ENCODE measurements at places on chromosomes 11 and 22.

GRCh38 chr22:30261134-30261533 lies 5.5 kb downstream of the OSM start:
- no peak for DNase-seq

- no peak for DNase-seq
Measured at GRCh38 chr11:117950301-117950700, 21.1 kb upstream of the TMPRSS13 start.

- DNase-seq: no peak
Measured at GRCh38 chr22:25025491-25026400, 73.2 kb downstream of the KIAA1671 start.

GRCh38 chr22:32546496-32546895 lies 71.9 kb downstream of the FBXO7 start:
- DNase-seq: no peak

DNA sequence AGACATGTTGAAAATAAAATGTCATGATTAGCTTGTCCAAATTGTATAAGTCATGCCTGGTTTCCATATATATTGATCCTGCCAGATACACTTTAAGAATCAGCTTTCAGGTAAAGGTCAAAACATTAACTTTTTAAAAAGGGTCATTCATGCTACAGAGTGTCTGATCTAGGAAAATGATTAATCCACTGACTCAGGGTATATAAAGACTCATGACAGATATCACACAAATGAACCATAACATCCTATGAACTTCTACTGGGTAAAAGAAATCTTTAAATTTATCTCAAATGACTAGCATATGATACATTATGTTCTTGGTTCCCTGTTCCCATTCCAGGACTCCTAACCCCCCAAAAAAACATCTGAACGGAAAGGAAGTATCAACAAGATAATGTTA lies 11.7 kb downstream of the MRTFA start:
- DNase-seq: no peak

DNA sequence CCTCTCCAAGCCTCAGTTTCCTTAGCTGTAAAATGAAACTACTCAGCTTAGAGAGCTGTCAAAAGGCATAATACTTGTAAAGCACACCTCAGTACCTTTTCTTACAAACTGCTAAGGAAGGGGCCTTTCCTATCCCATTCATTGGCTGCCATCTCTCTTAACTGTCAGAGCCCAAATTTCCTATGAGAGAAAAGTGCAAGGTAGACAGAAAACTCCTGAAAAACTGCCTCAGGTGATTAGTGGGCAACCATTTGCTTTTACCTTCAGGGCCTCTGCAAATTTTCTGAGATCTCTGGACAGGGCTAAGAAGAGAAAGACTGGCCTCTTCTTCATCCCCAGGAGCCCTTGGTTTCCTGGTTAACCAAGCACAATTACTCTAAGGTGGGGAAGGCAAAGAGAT lies 13.8 kb downstream of the LARGE1 start:
- DNase-seq: no peak

DNA sequence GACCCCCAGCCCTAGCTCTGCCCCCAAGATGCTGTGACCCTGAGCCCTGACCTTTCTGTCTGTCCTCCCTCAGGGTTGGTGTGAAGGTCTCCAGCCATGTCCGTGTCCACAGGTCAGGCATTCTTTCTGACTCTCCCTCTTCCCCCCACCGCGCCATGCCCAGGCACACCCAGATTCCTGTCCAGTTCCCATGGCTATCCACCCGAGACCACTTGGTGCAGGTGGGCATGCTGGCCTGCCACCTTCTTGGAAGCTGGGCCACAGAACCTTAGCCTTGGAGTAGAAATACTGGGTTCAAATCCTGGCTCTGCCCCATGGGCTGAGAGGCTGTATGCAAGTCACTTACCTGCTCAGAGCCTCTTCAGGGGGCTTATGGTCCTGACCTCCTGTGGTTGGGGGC lies 2.3 kb upstream of the PLCB3 start:
- no peak for DNase-seq

DNA sequence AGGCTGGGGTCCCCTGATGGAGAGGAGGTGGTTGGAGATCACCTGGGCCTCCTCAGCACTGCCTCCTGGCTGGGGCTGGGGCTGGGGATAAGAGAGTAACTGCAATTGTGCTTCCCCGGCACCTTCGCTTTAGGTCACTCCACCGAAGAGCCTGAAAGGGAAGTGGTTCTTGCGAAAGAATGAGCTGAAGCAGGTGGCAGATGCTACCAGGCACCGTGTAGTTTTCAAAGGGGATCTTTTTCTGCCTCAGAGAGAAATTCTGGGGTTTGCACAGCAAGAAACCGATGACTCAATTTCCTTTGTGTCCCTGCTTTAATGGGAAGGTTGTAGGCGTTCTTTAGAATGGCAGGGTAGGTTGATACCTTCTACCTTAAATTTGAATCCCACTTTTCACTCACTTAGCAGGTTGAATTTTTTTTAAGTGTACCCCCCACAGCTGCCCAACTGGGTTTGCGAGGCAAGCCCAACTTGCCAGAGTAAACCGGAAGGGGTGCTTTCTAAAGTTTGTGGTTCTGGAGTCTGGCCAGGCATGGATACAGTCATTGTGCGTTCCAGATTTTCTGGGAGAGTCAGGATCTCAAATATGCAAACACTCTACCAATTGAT lies 5.3 kb downstream of the CD44 start:
- DNase-seq: peak; percentile 13

DNA sequence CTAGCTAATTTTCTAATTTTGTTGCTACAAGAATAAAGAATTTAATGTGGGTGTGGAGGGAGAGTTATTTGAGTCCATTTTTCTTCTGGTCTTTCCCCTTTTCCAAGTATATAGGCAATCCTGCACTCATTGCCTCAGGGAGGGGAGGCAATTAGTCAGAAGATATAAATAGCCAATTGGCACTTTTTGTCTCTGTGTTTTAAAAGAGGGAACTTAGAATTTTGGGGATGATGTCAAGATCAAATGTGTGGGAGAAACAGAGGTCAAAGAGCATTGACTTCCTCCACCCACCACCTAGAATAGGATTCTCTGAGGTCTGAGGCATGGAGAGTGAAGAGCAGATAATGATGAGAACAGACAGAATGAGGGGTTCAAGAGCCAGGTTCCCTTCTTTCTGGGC lies 120.3 kb upstream of the ZC3H12C start:
- no peak for DNase-seq

DNA sequence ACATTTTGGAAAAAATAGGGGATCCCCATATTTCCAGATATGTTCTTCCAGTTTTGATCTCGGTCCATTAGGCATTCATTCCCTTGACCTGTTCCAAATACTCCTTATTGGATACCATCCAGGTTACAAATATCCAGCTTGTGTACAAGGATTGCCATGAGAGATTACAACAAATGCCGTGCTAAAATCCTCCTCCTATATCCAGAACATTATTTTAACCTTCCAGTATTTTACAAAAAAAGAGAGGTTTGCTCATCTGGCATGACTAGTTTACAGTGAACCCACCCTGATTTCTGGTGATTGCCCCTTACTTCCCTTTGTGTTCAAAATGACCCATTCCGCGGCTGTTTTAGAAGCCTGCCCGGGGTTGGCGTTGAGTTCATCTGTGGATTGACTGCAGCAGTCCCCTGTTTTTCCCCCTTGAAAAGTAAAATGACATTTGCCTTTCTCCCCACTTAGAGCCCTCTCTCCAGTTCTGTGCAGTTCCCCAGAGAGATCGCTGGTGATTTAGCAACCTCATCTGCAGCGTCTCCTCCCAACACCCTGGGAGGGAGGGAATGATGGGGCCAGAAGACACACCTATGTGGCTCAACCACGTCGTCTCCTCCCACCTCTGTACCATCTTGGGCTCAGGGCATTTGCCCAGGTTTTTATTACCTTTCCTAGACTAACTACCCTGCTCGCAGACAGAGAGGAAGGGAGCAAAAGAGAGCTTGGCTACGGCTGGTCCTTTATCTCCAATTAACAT lies 73.6 kb downstream of the DSCAML1 start:
- no peak for DNase-seq

- no peak for DNase-seq
Measured at GRCh38 chr11:131190446-131190845, 180.0 kb upstream of the NTM start.

DNA sequence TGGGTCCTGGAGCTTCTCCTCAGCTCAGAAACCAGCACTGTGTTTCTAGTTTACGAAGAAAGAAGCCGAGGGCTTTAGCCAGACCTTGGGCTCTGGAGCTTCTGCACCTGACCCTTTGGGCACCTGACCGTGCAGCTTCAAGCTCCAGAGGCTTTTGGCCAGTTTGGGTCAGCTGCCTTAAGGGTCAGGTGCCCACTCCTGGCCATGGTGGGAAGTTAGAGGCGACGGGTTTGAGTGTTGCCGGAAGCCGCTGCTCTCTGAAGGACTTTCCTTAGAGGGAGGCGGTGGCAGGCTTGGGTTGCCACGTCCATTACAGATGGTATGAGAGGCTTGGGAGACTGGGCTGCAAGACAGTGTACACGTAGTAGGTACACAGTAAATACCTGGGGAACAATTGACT lies 52.3 kb downstream of the PISD start:
- no peak for DNase-seq

- DNase-seq: no peak
Measured at GRCh38 chr11:16184588-16184987, 171.8 kb downstream of the SOX6 start.

DNA sequence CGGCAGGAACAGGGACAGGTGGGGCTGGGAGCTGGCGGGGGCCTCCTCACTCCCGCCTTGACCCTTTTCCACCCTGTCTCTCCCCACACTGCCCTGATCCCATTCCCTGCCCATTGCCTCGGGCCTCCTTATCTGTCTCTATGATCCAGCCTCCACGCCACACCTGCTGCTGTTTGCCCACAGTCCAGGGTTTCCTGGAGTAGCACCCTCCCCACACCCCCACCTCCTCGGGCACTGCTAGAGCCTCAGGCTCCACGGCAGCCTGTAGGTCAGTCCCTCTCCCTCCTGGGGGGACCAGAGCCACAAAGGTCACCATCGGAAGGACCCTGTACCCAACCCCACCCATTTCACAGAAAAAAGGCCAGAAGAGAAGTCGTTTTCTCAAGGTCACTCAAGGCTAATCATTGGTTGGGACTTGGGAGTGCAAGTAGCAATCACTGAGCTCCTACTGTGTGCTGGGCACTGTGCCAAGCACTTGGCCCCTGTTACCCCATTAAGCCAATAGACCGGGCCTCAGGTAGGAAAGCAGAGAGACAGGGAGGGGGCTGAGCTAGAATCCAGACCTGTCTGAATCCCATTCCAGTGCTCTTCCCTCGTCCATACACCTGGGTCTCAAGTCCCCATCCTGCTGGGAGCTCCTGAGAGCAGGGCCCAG lies 71.8 kb downstream of the PDE2A start:
- no peak for DNase-seq

DNA sequence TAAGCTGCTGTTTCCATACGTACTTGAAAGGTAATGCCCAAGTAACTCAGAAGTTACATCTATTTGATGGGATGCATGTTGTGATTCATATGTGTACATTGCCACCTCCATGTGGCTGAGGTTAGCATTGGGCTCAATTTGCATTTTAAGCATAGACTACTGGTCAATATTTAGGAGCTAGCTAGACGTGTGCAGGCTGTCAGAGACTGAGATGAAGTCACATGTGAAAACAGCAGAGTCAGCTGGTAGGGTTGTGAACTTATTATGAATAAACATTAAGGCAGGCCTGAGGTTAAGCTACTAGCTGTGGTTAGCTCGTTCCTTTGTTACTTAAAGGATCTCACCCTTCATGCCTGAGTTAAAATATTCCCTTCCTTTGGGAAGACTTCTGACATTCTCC lies 114.5 kb upstream of the MTNR1B start:
- no peak for DNase-seq

- no peak for DNase-seq
Measured at GRCh38 chr11:10476342-10476741, 21.3 kb downstream of the AMPD3 start.

- no peak for DNase-seq
Measured at GRCh38 chr11:62026739-62027370, 59.4 kb upstream of the FTH1 start.

GRCh38 chr22:17831501-17832251 lies 57.4 kb upstream of the BID start:
- DNase-seq: no peak

- no peak for DNase-seq
Measured at GRCh38 chr11:2092956-2093412, 46.2 kb downstream of the IGF2 start.

- peak; percentile 12 for DNase-seq
Measured at GRCh38 chr22:32994898-32995297, 63.3 kb downstream of the SYN3 start.

Measured in C1 segment of cervical spinal cord (tissue), 14 donors.